ENCODE measurements at places on chromosomes 6 and 20.
A peak's percentile ranks its signal among the peaks of the same experiment; 100 is the strongest.

DNA sequence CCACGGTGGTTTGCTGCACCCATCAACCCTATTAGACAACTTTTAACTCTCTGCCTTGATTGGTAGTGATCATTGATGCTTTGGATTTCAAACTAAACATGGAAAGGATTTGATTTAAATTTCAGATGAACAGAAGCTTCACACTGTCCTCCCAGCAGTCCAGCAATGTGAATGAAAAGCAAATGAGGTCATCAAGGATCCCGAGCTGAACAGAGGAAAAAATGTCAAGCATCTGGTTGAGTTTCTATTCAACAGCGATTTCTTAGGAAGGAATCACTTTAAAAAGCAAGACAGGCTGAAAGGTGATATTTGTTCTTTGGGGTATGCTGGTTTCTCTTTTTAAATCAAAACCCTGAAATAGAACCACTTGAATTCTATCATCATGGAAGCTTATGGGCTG, 10.6 kb upstream of the SAMD3 start:
- H3K36me3 ChIP-seq: no peaks in the 10 kb centered on the region
- no peak for DNase-seq
- H3K4me3 ChIP-seq: no peak overlapping the region

GRCh38 chr6:3186974-3187382, 29.6 kb upstream of the TUBB2A start:
- H3K4me1 ChIP-seq: peaks cover 3% of the 10 kb centered on the region
- H3K36me3 ChIP-seq: no peaks in the 10 kb centered on the region
- no peak overlapping the region for H3K4me3 ChIP-seq
- no peak for DNase-seq
- no peaks in the 10 kb centered on the region for H3K27me3 ChIP-seq

DNA sequence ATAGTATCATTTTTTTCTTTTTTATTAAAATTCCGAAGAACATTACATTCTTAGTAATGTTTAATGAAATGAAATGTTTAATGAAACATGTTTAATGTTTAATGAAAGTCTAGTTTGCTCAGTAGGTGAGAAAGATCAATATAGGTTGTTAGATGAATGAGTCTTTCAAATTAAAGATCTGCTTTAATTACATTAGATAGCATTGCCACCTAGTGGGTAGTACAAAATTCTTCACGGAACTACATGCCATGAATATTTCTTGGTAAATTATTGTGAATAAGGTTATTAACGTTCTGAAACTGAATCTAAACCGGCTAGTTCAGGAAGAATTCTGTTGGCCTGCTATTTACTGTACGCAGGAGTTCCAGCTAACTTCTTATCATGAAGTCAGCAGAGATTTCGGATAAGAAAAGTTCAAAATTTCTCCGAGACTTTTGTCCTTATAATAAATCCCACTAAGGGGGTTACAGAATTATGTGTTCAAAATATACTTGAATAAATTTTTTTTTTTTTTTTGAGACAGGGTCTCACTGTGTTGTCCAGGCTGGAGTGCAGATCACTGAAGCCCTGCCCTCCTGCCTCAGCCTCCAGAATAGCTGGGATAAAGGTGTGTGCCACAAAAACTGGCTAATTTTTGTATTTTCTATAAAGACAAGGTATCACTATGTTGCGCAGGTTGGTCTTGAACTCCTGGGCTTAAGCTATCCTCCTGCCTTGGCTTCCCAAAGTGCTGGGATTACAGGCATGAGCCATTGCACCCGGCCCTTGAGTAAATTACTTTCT, 7.9 kb upstream of the GMNN start:
- no peaks in the 10 kb centered on the region for H3K36me3 ChIP-seq
- H3K4me1 ChIP-seq: peaks cover 8% of the 10 kb centered on the region
- H3K27ac ChIP-seq: no peak overlapping the region
- no peak for DNase-seq

DNA sequence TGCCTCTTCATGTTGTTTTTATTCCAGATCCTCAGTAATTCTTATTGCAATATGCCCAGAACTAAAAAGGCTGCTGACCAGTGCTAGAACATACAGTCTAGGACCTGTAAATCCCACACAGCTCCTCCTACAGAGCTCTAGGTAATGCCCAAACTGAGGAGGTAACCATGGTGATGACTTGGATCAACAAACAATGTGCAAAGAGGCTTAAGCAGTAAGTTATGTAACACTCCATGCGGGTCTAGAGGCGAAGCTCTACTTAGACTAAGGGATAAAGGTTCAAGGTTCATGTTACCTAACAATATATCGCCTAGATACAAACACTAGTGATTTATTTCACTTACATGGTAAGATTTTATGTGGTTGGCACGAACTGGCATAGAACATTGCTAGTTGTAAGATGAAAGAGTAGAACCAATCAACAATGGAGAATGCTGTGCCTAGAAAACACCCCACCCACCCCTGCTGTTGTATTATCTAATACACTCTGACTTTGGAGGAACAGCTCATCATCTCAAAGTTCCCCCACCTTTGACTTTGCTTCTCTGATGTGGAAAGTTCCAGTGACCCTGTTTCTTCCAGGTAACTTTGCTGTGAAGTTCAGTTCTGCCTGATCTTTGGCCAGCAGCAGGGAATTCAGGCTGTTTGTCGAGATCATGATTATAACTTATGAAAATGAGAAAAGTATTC, 242.4 kb downstream of the ALDH8A1 start:
- H3K27me3 ChIP-seq: no peaks in the 10 kb centered on the region
- no peak overlapping the region for H3K27ac ChIP-seq
- no peak overlapping the region for H3K4me3 ChIP-seq
- H3K36me3 ChIP-seq: no peaks in the 10 kb centered on the region
- DNase-seq: no peak
- peaks cover 10% of the 10 kb centered on the region for H3K4me1 ChIP-seq

GRCh38 chr6:20577173-20577688, 43.0 kb downstream of the CDKAL1 start:
- H3K4me3 ChIP-seq: no peak overlapping the region
- H3K27ac ChIP-seq: peak overlapping the region; percentile 82
- peaks cover 56% of the 10 kb centered on the region for H3K4me1 ChIP-seq
- H3K36me3 ChIP-seq: peaks cover 12% of the 10 kb centered on the region
- no peaks in the 10 kb centered on the region for H3K27me3 ChIP-seq

GRCh38 chr6:90233994-90234393, 62.6 kb downstream of the BACH2 start:
- no peak for DNase-seq
- H3K27ac ChIP-seq: no peak overlapping the region
- H3K4me3 ChIP-seq: no peak overlapping the region
- no peaks in the 10 kb centered on the region for H3K27me3 ChIP-seq

- no peak overlapping the region for H3K4me3 ChIP-seq
- H3K27ac ChIP-seq: no peak overlapping the region
- H3K36me3 ChIP-seq: no peaks in the 10 kb centered on the region
- H3K4me1 ChIP-seq: peaks cover 16% of the 10 kb centered on the region
- H3K27me3 ChIP-seq: peaks cover 3% of the 10 kb centered on the region
Observed at GRCh38 chr6:16770701-16771569, 9.7 kb upstream of the ATXN1 start.

- H3K36me3 ChIP-seq: no peaks in the 10 kb centered on the region
- no peak overlapping the region for H3K27ac ChIP-seq
Observed at GRCh38 chr6:2687456-2687855, 63.3 kb downstream of the MYLK4 start.

DNA sequence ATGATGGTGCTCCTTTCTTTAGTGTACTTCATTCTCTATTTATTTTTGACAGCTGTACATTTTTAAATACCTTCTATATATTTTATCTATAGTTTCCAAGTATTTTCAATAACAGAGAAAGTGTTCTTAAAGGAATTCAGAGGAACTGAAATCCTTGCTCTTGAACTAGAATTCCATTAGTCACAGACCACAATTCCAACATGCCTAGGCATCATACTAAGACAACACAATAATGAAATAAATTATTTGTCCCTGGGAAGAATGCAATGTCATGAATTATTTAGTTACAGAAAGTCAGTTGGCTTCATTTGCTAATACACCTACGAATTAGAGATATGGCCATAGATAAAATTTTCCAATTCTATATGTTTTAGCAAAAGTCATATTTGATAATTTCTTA, 671.2 kb downstream of the EPHA7 start:
- no peaks in the 10 kb centered on the region for H3K36me3 ChIP-seq
- no peak for DNase-seq
- no peaks in the 10 kb centered on the region for H3K27me3 ChIP-seq
- H3K27ac ChIP-seq: no peak overlapping the region
- no peak overlapping the region for H3K4me3 ChIP-seq

- no peaks in the 10 kb centered on the region for H3K36me3 ChIP-seq
- no peak overlapping the region for H3K27ac ChIP-seq
- H3K27me3 ChIP-seq: no peaks in the 10 kb centered on the region
- DNase-seq: no peak
- no peak overlapping the region for H3K4me3 ChIP-seq
- H3K4me1 ChIP-seq: no peaks in the 10 kb centered on the region
Observed at GRCh38 chr6:160634706-160635105, 29.4 kb downstream of the LPA start.

DNA sequence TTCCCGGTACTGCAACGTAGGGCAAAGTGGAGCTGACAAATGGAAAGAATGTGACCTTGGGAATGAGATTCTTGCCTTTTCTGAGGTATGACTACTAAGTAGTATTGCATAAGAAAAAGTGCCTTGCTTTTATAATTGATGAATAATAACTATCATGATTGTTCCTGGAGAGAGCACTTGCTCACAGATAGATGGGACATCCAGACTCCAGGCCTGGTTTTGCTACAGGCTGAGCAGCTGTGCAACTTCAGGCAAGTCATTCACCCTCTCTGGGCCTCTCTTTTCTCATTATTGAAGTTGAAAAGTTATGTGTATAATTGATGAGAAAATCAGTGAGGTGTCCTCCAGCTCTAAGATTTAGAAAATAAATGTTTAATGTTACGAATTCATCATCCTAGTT, 53.6 kb upstream of the MBOAT1 start:
- no peaks in the 10 kb centered on the region for H3K36me3 ChIP-seq
- H3K27me3 ChIP-seq: peaks cover 55% of the 10 kb centered on the region
- H3K4me3 ChIP-seq: no peak overlapping the region
- H3K27ac ChIP-seq: no peak overlapping the region

GRCh38 chr6:36566418-36566905, 19.2 kb upstream of the STK38 start:
- no peaks in the 10 kb centered on the region for H3K36me3 ChIP-seq
- peaks cover 25% of the 10 kb centered on the region for H3K4me1 ChIP-seq
- DNase-seq: no peak
- H3K27ac ChIP-seq: no peak overlapping the region
- no peaks in the 10 kb centered on the region for H3K27me3 ChIP-seq

- peaks cover 32% of the 10 kb centered on the region for H3K36me3 ChIP-seq
- H3K4me1 ChIP-seq: peaks cover 40% of the 10 kb centered on the region
- no peak for DNase-seq
Observed at GRCh38 chr6:170288091-170288631, 2.7 kb downstream of the DLL1 start.

GRCh38 chr20:31494131-31494530, 19.0 kb downstream of the REM1 start:
- H3K27me3 ChIP-seq: peaks cover 7% of the 10 kb centered on the region
- H3K36me3 ChIP-seq: no peaks in the 10 kb centered on the region
- no peak overlapping the region for H3K4me3 ChIP-seq
- H3K4me1 ChIP-seq: no peaks in the 10 kb centered on the region
- no peak for DNase-seq
- no peak overlapping the region for H3K27ac ChIP-seq

DNA sequence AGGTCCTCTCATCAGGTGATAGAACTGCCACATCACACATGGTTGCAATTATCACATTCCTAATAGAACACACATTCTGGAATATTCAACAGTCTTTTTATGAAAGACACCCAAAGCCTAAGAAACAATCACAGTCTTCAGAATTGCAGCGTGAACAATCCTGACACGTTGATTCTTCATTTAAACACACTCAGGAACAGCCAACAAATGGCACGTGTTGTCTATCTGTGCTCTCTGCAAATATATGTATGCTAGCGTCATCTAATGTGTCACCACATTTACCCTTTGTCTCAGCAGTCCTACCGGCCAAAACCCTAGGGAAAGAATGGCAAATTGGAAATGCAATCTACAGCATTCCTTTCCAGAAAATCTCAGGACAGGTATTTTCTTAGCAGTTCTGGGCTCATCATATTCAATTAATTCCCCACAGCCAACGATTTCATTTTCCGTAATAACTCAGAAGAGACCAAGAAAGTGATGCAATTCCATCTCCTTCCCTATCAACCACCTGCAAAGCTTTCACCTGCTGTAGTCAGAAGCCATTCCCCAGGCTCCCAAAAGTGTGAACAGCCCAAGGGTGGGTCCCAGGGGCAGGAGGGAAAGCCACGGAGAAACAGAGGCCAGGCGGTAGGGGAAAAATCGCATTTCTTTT, 280.3 kb upstream of the JARID2 start:
- no peak for DNase-seq
- H3K36me3 ChIP-seq: peaks cover 1% of the 10 kb centered on the region
- no peak overlapping the region for H3K4me3 ChIP-seq
- peaks cover 7% of the 10 kb centered on the region for H3K4me1 ChIP-seq
- no peak overlapping the region for H3K27ac ChIP-seq

GRCh38 chr6:152087701-152088100, 280.2 kb downstream of the ESR1 start:
- no peak for DNase-seq
- no peaks in the 10 kb centered on the region for H3K36me3 ChIP-seq
- no peak overlapping the region for H3K4me3 ChIP-seq
- peaks cover 7% of the 10 kb centered on the region for H3K4me1 ChIP-seq
- H3K27me3 ChIP-seq: peaks cover 2% of the 10 kb centered on the region

GRCh38 chr20:46402331-46402811, 4.0 kb downstream of the ELMO2 start:
- H3K36me3 ChIP-seq: peaks cover 2% of the 10 kb centered on the region
- peaks cover 46% of the 10 kb centered on the region for H3K4me1 ChIP-seq
- no peak for DNase-seq
- H3K4me3 ChIP-seq: no peak overlapping the region

- no peaks in the 10 kb centered on the region for H3K27me3 ChIP-seq
- peaks cover 57% of the 10 kb centered on the region for H3K4me1 ChIP-seq
- H3K4me3 ChIP-seq: peak overlapping the region; percentile 56
- H3K27ac ChIP-seq: peak overlapping the region; percentile 99
Observed at GRCh38 chr6:167849846-167850459, 23.2 kb downstream of the AFDN start.

DNA sequence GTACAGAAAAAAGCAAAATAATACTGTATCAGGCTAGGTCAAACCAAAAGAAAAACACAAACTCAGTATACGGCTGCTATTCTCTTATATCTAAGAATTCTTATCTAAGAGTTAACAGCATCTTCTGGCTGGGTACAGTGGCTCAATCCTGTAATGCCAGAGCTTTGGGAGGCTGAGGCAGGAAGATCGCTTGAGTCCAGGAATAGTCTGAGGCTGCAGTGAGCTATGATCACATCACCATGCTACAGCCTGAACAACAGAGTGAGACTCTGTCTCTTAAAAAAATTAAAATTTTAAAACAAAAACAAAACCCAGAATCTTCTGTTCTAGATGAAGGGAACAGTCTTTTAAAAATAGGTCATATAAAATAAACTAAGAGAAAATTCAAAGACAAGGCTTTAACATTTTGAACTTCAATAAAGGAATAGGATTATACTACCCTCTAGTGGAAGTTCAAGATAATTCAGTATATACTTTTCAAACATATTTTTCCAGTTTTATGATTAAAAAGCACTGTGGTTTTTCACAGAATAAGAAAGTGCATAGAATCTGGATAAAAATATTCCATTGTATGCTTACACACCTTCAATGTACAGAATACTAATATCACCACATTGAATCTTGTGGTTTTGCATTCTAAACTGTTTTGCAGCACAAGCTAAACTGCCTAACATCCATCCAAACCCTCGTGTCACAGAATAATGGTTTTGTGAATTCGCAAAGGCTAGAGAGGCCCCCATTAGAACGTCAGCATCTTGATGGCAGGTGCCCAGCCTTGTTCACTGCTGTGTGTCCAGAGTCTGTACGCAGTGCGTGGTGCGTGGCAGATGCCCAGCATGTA, 39.3 kb downstream of the DTNBP1 start:
- H3K4me1 ChIP-seq: peaks cover 10% of the 10 kb centered on the region
- H3K27me3 ChIP-seq: no peaks in the 10 kb centered on the region
- H3K27ac ChIP-seq: no peak overlapping the region
- H3K36me3 ChIP-seq: no peaks in the 10 kb centered on the region
